ENCODE measurements at places on chromosomes 4 and X.

DNA sequence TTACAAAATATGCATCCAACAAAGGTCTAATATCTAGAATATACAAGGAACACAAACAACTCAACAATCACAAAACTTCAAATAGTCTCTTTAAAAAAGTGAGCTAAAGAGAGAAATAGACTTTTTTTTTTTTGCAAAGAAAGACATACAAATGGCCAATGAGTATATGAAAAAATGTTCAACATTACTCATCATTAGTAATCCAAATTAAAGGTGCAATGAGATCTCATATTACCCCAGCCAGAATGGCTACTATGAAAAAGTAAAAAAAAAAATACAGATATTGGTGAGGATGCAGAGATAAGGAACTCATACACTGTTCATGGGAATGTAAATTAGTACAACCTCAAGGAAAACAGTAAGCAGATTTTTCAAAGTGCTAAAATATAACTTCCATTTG is 24.1 kb downstream of the AGTR2 start:
- no peak for DNase-seq

DNA sequence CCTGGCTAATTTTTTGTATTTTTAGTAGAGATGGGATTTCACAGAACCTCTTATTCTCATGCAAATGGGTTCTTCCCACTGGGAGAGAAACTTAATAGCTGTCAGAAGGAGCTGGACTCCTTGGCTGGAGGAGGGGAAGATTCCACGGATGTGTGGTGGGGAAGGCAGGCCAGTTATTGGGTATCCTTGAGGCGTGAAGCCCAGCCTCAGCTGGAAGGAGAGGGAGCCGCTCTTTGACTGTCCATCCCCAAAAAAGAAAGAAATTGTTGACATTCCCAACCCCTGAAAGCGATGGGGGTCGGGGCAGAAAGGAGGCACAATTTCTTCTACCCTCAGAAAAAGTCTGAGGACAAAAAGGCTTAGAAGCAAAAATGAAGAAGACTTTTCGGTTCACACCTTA is 983.1 kb upstream of the PABPC4L start:
- no peak for DNase-seq

DNA sequence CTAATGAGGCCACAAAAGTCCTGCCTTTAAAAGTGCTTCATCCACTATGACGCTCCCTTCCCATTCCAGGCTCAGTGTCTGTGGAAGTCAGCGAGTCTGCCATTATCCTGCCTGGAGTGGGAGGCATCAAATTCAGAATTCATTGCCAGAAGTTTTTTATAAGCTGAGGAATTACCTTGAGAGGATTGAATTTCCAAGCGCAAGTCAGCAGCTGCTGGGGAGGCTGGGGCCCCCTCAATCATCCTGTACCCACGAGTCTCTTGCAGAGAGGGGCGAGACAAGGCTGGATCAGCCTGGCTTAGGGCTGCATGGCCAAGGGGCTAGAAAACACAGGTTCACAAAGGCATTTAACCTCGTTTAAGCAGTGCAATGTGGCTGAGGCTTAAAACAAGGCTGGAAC is 170.5 kb upstream of the NOCT start:
- no peak for DNase-seq

DNA sequence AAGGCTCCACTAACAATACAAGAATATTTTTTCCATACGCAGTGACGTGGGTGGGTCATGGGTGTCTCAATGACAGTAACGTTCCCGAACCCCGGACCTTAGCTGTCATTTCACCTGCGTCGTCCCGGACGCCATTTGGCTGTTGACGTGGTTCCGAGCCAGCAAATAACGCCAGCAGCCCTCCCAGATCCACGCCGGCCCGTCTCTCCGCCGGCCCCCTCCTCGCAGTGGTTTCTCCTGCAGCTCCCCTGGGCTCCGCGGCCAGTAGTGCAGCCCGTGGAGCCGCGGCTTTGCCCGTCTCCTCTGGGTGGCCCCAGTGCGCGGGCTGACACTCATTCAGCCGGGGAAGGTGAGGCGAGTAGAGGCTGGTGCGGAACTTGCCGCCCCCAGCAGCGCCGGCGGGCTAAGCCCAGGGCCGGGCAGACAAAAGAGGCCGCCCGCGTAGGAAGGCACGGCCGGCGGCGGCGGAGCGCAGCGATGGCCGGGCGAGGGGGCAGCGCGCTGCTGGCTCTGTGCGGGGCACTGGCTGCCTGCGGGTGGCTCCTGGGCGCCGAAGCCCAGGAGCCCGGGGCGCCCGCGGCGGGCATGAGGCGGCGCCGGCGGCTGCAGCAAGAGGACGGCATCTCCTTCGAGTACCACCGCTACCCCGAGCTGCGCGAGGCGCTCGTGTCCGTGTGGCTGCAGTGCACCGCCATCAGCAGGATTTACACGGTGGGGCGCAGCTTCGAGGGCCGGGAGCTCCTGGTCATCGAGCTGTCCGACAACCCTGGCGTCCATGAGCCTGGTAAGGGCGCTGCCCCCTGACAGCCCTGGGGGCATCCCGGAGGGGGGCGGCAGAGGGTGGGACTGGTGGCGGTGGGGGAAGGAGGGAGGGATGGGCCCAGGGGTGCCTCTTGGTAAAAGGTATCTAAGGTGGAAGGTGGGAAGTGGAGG is at the start of gene CPE:
Gene CPE (plus strand): TSS at position 264 of the 933 bp plus-strand sequence. CDS start 214 bp downstream, at position 478.
- peak; percentile 36 for DNase-seq

DNA sequence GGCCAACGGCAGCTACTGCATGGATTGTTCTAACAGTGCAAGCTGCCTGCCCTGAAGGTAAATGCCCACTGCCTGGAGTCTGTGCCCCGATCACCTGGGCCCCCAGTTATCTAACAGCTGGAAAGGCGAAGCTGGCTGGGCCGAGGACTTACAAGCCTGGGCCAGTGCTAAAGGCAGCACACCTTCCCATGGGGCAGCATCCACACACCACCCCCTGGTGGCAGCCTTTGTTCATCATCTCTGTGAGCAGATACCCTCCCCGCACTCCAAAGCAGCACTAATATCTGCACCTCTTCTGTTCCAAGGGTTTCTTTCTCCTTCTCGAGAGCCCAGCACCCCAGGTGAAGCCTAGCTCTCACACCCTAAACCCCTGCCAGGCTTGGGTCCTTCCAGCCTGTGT is 7.6 kb downstream of the SLC2A9 start:
- no peak for DNase-seq

All from activated CD4-positive, alpha-beta T cell treated with anti-CD3 and anti-CD28 coated beads, Interleukin-2, amount 50 U/mL, for 24 hours (primary cell).